IPS DF 6.9 (cell line): ENCODE measurements at places on chromosomes 11 and 22.

DNA sequence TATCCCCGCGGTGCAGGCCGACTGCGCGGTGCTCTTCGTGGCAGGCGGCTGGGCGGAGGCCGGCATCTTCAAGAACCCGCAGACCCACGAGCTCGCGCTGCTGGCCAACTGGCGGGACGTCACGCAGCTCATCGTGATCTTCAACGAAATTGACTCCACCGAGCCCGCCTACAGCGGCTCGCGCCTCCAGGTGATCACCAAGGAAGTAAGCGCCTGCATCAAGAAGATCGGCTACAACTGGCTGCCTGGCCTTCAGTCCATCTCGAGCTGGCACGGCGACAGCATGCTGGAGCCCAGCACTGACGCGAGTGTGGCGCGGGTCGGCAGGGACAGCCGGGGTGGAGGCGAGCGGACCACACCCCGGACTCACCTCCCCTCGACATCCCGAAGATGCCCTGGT lies 53.9 kb upstream of the MTNR1B start:
- no peaks in the 10 kb centered on the region for H3K36me3 ChIP-seq
- H3K4me1 ChIP-seq = no peaks in the 10 kb centered on the region
- no peaks in the 10 kb centered on the region for H3K27me3 ChIP-seq

- H3K27me3 ChIP-seq = no peaks in the 10 kb centered on the region
- no peak overlapping the region for H3K27ac ChIP-seq
- no peak overlapping the region for H3K4me3 ChIP-seq
- H3K36me3 ChIP-seq = peaks cover 1% of the 10 kb centered on the region; the same call in 1 of the 2 replicates
- no peak for DNase-seq
Observed at GRCh38 chr11:70481625-70482528, 83.5 kb downstream of the CTTN start.

- peaks cover 7% of the 10 kb centered on the region for H3K4me1 ChIP-seq
- peak within 1 kb of the TSS; percentile 81; the same call in 1 of the 2 replicates for H3K4me3 ChIP-seq
- no peaks in the 10 kb centered on the region for H3K36me3 ChIP-seq
- no peak for DNase-seq
- H3K27me3 ChIP-seq = peaks cover 3% of the 10 kb centered on the region; the same call in 1 of the 2 replicates
- no peak within 1 kb of the TSS for H3K27ac ChIP-seq
Observed at GRCh38 chr11:65314501-65315203, at the start of gene CDC42EP2. TSS of gene CDC42EP2 (plus strand) at chr11:65314866. CDS start at chr11:65320899, 6,033 bp downstream.

DNA sequence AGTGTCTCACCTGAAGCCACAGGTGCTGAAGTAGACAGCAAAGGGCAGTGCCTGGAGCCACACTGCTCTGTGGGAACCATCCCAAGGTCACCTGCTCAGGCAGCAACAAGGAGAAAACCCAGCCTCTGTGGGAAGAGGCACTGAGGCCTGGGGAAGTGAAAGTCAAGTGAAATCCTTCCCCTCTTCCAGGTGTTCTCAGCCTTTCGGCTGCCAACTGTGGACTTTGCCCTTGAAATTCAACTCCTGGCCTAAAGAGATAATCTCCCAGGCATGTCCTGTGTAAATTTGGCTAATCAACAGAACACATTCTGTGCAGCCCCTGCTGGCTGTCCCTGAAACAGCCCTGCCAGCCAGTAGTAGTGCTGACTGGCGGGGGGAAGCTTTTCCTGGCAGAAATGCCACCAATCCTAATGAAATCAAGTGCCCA lies 112.1 kb downstream of the RPL27A start:
- no peak for DNase-seq
- no peak overlapping the region for H3K4me3 ChIP-seq
- H3K4me1 ChIP-seq = peaks cover 2% of the 10 kb centered on the region; the same call in 1 of the 2 replicates
- no peaks in the 10 kb centered on the region for H3K36me3 ChIP-seq
- H3K27me3 ChIP-seq = no peaks in the 10 kb centered on the region
